ENCODE measurements at places on chromosomes 13 and 19.
A peak's percentile ranks its signal among the peaks of the same experiment; 100 is the strongest.

DNA sequence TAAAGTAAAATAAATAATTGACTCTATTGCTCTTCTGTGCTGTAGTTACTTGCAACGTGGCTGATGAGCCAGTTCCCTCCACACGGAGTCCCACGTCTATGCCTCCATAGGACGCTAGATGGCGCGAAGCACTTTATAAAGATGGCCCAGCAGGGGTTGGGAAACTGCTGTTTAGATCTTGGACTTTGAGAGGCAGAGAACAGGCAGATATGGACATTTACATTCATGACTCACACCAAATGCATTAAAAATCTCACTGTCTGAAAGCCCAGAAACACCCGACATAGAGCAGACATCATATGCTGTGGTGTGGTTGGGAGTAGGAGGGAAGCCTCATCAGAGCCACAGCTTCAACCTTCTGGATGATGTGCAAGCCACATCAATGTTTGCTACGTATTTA lies 643.1 kb upstream of the ARGLU1 start:
- DNase-seq, result peak; percentile 77

DNA sequence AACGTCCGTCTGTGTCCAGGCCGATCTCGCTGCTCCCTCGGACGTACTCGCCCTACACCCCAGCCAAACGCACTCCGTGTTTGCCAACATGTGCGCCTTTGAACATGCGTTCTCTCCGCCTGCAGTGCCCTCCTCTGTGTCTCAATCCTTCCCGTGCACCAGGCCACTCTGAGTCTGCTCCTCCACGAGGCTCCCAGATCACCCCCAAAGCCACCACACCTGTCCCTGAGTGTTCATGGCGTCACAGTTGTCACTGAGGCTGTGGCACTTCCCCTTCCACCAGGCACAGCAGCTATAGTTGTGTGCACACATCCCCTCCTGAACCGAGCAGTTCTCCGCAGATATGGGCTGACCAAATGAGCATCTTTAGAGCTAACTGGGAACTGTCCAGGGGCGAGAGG lies 35.6 kb downstream of the RASA3 start:
- DNase-seq, result no peak

DNA sequence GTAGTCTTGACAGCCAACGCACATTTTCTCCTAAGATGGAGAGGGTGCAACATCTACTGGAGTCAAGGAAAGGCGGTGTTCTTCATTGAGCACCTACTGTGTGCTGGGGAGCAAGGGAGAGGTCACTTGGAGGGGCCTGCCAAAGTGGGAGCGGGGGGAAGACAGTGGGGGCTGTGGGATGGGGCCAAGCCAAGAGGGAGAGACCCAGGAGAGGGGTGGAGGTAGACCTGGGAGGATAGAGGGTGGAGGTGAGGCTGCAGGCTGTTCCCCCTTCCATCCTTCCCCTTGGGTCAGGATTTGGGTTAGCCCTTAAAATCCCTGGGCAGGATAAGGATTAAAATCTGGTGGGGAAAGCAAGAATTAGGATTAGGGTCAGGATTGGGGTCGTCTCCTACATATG lies 1.7 kb upstream of the PLPP2 start:
- DNase-seq, result no peak

DNA sequence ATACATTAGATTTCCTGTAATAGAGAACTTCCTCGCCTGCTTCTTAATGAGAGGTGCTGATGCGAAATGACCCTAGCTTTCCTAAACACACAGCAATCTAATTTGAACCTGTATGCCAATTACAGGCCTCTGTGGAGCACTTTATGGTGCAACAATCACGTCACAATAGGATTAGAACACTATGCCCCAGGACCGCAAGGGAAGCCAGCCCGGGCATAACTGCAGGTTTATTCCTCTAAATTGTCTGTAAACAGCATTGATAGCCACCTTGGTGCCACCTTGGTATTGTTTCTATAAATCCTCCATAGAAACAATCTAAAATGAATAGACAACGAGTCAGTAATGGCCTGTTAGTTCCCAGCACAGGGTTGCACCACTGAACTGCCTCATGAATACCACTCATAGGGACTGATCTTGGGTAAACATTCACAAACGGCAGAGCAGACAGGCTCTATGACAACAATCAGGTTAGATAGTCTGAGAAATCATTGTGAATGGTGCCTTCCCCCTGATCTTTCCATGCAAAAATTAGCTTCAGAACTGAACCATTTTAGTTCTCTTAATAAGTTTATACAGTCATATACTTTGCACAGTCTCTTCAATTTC lies 182.5 kb upstream of the OBI1 start:
- no peak for DNase-seq

DNA sequence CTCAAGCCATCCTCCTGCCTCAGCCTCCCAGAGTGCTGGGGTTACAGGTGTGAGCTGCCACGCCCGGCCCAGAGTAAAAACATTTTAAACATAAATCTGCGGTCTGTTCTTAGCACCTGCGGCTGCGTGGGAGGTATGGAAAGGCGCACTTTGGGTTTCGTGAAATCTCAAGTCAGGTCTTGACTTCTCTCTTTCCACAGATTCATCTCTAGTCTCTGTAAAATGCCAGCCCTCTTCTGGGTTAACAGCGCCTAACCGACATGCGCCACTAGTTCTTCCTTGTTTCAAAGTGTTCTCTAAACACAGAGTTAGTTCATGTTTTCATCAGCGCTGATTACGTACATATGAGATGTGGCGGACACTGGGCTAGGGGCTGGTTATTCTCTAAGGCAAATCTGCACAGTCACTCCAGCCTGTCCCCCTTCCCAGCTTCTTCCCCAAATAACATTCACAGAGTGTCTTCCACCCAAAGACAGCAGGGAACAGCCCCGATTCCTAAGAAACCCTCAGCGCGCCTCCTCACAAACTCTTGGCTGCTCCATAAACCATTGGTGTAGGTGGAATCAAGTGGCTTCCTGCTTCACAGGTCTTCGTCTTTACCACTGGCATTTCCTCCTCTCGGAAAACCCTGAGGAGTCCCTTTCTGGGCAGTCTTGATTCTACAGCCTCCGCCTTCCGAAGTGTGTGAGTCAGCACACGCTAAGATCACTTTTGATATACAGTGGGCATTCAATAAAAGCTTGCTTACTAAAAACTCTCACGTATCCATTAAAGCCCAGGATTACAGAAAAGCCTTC lies 1.4 kb downstream of the PARP4 start:
- peak; percentile 62 for DNase-seq

DNA sequence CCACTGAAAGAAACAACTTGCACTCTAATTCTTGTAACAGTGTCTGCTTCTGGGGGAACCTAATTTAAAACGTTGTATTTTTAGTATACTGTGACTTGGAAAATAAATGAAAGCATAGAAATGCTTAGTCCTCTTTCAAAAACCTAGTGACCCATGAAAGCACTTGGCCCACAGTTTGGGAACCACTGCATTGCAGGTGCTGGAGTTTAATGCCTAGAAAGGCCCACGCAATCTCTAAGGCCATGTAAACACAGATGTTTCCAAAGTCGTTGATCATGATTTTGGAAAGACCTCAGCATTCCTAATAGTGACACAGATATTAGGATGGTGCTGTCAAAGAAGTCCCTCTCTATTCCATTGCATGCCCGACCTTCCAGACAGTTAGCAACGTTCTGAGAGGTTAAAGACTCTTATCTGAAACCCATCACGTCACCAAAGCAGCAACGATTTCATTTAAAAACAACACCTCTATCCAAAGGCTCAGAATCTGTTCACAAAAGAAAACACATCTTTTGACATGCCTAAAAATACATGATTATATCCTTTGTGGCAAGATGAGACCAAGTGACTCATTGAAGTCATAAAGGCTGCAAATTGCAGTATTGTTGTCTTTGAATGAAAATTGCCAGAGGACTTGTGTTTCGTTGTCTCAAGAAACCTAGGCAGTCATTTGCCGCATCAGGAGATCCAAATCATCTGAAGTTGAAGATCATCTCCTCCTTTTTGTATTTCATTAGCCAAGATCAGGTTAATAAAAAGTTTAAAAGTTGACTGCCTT lies 328.0 kb upstream of the ZNF507 start:
- no peak for DNase-seq

DNA sequence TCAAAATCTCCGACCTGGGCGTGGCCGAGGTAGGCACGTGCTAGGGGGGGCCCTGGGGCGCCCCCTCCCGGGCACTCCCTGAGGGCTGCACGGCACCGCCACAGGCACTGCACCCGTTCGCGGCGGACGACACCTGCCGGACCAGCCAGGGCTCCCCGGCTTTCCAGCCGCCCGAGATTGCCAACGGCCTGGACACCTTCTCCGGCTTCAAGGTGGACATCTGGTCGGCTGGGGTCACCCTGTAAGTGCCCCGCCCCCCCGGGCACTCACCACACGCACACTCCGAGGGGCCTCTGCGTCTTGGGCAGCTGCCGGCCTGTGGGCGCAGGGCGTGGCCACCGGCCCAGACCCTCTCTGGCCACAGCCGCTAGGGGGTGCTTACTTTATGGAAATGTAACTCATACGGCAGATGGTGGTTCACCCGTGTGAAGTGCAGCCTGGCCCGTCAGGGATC lies 14.9 kb downstream of the STK11 start:
- no peak for DNase-seq

DNA sequence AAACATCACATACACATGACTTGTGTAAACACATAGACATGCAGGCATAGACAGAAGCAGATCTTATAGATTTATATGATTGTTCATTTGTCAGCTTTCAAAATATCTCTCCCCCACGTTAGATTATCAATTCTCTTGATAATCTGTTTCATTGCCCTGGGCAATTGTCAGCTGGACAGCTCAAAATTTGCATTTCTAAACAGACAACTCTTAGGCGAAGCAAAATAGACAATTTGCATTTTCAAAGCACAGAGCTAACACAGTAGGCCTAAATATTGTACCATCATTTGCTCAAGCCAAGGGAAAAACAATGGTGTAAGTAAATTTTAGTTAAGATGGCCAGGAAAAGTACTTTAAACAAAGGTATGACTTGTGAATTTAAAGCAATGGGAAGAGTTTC lies 24.0 kb upstream of the KBTBD6 start:
- DNase-seq, result no peak

GRCh38 chr19:12611361-12611699 lies 610 bp downstream of the ZNF791 start:
- peak; percentile 83 for DNase-seq

DNA sequence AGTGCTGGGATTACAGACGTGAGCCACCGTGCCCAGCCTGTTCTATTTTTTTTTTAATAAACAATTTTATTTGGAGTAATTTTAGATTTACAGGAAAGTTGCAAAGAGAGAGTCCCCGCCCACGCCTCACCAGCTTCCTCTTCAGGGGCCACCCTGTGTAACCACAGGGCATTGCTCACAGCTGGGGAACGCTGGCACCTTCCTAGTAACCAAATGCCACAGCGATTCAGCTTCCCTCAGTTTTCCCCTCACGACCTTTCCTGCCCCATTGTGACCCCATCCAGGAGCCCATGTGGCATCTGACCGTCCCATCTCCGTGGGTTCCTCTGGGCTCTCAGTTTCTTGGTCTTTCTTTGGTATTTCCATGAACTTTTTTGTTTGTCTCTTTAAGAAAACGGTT lies 83.9 kb downstream of the GNG7 start:
- DNase-seq, result peak; percentile 56

GRCh38 chr13:102617697-102618350 lies 21.0 kb downstream of the TPP2 start:
- DNase-seq, result no peak

DNA sequence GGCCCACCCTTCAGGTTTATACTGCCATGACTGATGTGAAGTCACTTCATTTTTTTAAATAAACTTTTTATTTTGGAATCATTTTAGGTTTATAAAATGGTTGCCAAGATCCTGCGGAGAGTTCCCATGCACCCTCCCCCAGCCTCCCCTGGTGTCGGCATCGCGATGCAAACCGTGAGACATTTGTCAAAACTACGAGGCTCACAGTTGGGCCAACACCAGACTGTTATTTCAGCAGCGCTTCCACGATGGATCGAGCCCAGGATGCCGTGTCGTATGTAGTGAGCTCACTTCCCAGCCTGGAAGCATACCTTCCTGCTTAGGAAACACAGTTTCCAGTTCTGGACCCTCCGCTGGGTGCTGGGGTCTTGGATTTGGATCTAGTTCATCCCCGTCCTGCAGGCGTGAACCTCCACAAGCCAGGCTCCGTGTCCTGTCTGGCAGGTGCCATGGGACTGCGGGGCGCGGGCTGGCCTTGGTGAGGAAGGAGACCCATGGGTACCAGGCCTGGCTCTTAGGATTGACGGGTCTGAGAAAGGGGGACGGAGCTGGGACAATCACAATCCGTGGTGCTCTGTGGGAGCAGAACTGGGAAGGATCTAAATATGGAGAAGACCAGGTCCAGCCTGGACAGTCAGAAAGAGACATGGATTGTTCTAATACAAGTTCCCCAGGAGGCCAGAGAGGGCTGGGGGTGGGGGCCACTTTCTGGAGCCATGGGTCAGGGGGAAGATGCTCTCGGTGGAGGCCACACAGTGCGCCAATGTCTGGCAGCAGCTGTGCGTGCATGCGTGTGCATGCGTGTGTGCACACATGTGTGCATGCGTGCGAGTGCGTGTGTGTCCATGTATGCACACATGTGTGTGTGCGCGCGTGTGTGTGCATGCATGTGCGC lies 2.4 kb upstream of the SBK2 start:
- DNase-seq, result no peak

GRCh38 chr13:24279327-24280110 lies 29.9 kb upstream of the C1QTNF9 start:
- no peak for DNase-seq

DNA sequence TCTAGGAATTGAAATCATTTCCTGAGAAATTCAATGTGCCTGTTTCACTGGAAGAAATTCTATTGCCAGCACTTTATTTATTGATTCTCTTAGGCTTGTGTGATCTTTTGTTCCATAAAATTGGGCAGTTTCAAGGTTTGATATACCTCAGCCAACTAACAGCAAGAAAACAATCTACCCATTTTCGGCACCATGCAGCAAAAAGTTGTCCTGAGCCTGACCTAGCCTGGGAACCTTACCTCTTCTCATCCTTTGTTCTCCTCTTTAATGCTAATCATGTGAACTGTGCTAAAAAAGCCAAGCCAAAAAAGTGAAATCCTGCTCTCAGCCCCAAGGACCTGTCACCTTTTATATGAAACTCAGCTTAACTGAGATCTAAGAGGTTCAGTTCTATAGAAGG lies 477.3 kb downstream of the SUCLA2 start:
- no peak for DNase-seq

- DNase-seq, result no peak
Measured at GRCh38 chr13:106690779-106691178, 122.8 kb upstream of the ARGLU1 start.

- DNase-seq, result peak; percentile 50
Measured at GRCh38 chr19:28878862-28879566, 333.9 kb downstream of the UQCRFS1 start.

GRCh38 chr19:47608969-47609905 lies at the start of gene BICRA:
Gene BICRA (plus strand): TSS chr19:47609134. CDS start chr19:47673575, 64,441 bp downstream.
- no peak for DNase-seq

- DNase-seq, result no peak
Measured at GRCh38 chr19:55640043-55640576, 692 bp upstream of the ZNF580 start.

Measured in stromal cell of bone marrow (primary cell).